ENCODE measurements at places on chromosomes 7 and 10. TPM values are rescaled to one million over a fixed set of nuclear protein-coding genes. Genes with fewer than 3 reads are reported as not detected.

- no peak for DNase-seq
Measured at GRCh38 chr10:78371136-78371535, 337.5 kb downstream of the RPS24 start.

DNA sequence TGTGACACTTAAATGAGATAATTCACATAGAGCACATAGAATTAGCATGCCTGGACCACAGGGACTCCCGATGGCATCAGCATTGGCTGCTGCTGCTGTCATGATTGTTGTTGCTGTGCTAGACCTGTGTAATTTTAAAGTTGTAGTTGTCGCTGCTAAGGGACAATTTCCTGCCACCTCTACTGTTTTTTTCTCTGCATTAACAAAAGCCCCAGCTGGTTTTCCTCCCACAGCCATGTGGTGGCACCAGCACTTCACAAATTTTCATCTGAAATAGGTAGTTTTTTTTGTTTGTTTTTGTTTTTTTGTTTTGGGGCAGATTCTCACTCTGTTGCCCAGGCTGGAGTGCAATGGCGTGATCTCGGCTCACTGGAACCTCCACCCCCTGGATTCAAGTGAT, 25.4 kb upstream of the PRXL2A start:
- DNase-seq, result peak; percentile 66

DNA sequence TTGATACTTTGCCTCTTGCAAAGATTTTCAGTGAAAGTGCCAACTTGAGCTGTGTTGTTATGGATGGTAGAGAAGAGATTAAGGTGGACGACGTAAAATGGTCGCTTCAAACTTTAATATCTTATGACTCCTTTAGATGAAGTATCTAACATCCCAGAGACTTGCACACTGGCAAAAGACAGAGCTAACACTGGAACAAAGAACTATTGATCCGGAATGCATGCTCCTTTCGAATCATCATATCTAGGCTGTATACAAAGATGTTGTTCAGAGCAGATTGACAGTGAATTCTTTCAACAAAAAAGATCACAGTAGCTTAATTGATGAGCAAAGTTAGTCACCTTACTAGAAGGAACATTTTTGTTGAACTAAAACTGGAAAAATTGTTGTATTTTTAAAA, 592.7 kb downstream of the NXPH1 start:
- DNase-seq, result no peak

DNA sequence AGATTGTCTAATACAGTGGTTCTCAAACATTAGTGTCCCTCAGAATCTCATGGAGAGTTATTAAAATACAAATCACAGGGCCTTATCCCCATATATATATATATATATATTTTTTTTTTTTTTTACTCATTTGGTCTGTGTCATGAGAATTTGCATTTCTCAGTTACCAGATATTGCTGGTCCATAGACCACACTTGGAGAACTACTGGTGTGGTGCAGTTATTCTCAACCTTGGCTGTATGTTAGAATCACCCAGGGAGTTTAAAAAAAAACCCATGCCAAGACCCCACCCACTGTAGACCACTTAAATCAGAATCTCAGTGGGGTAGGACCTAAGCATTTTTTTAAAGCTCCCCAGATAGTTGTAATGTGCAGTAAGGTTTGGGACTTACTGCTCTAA, 179.9 kb downstream of the AUTS2 start:
- no peak for DNase-seq

DNA sequence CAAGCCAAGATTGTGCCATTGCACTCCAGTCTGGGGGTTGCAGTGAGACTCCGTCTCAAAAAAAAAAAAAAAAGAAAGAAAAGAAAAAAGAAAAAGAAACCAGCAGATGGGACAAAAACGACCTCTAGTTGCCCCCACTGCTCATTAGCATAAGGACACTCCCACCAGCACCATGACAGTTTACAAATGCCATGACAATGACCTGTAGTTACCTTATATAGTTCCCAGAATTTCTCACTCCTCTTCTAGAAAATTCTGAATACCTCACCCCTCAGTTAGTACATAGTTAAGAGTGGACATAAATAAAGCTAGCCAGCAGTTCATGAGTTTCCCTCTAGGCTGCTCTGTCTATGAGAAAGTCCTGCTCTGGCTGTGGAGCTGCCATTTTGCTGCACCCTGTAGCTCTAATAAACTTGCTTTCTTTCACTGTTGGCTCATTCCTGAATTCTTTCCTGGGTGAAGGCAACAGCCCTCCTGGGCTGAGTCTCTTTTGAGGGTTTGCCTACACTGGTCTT, 276.8 kb upstream of the AKR1E2 start:
- no peak for DNase-seq

The ZNF518A gene
- total RNA-seq, result 19.4 TPM

The CRPPA gene
- 1.4 TPM for total RNA-seq

The CALML3 gene
- 144 TPM for total RNA-seq

GRCh38 chr10:35027567-35027966, 62.6 kb downstream of the CUL2 start:
- DNase-seq, result no peak

The RAB11FIP2 gene
- total RNA-seq, result 17.7 TPM

- no peak for DNase-seq
Measured at GRCh38 chr10:46523119-46523961, 33.1 kb downstream of the GPRIN2 start.

The LDB3 gene
- total RNA-seq, result 0.38 TPM

The ANKRD61 gene
- total RNA-seq, result 0.05 TPM

The FEZF1 gene
- under 0.01 TPM for total RNA-seq

DNA sequence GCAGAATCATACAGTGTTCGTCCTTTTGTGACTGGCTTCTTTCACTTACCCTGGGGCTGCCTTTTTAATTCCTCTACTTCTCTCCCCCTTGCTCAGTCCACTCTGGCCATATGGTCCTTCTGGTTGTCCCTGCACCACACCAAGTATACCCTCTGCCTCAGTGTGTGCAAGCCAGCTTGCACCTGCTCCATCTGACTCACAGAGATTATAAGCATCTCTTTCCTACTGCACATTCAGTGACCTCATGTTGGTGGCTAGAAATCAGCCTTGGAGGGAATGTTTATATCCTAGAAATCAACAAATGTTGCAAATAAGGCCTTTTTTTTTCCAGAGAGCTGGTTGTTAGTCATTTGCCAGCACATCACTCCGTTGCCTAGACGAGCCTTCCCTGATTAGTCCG, 67.5 kb upstream of the C10orf90 start:
- DNase-seq, result no peak

- no peak for DNase-seq
Measured at GRCh38 chr10:62671104-62671503, 133.4 kb upstream of the ADO start.

- DNase-seq, result no peak
Measured at GRCh38 chr7:90618876-90619275, 22.8 kb downstream of the CDK14 start.

- DNase-seq, result no peak
Measured at GRCh38 chr7:126993626-126994213, 259.0 kb downstream of the GRM8 start.

- peak; percentile 45 for DNase-seq
Measured at GRCh38 chr7:29194206-29194593, 375 bp upstream of the CHN2 start.

- DNase-seq, result no peak
Measured at GRCh38 chr10:78186572-78186971, 152.9 kb downstream of the RPS24 start.

GRCh38 chr10:17237149-17237527, 9.1 kb downstream of the VIM start:
- no peak for DNase-seq

The EIF3A gene
- 67.8 TPM for total RNA-seq

GRCh38 chr10:126749015-126749655, 78.6 kb upstream of the C10orf90 start:
- peak; percentile 31 for DNase-seq

GRCh38 chr7:127850195-127850594, 181.0 kb downstream of the LRRC4 start:
- DNase-seq, result no peak

DNA sequence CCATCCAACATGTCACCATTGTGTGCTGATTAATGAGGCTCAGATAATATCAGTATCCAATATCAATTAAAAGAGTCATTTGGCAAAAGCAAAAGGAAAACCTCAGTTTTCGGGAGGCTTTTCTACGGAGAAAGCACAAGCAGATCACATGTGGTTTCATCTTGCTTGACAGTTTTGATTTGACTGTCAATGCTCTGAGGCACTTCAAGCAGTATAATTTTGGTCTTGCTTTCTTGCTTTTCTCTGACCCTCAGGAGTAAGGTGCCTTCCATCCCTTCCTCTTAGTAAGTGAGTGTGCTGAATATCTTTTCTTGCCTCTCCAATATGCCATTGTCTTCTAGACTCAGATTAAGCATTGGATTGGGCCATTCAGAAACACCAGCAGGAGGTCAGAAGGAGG, 115.5 kb upstream of the CALCR start:
- DNase-seq, result no peak

- no peak for DNase-seq
Measured at GRCh38 chr10:108238261-108238660, 1073.8 kb upstream of the SORCS1 start.

GRCh38 chr10:100586959-100587358, 51.2 kb downstream of the HIF1AN start:
- no peak for DNase-seq

DNA sequence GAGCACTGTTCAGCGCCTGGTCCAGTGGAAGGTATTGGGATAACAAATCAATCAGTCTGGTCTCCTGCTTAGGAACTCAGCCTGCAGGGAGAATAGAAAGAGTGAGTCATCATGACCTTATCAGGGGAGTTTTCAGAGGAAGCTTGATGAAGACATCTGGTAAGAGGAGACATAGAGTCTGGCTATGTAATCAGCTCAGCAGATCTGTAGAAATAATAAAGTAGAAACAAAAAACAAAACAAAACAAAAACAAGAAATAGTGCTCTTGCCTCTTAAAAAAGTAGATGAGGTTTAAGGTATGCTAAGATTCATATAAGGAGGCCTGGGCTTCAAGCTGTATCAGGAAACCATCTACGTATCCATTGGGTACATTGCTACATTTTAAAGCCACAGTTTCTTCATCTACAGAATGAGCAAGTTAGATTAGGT, 14.4 kb downstream of the TAS2R41 start:
- no peak for DNase-seq

The IQUB gene
- 0.14 TPM for total RNA-seq

DNA sequence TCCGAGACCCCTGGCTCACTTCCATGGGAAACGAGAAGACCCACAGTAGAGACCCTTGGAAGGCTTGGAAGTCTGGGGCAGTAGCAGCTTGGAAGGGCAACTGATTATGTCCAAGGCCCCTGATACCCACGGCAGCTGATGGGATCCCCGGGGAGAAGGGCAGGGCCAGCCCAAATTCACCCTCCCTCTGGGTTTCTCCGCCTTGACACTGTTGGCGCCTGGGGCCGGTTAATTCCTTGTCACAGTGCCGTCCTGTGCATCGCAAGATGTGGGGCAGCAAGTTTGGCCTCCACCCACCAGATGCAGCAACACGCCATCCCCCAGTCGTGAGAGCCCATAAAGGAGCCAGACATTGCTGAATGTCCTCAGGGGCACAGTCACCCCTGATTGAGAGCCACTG, 89.2 kb downstream of the RGS10 start:
- no peak for DNase-seq

- no peak for DNase-seq
Measured at GRCh38 chr7:113030489-113030888, 56.1 kb downstream of the GPR85 start.

The NME8 gene
- 1.0 TPM for total RNA-seq

- DNase-seq, result no peak
Measured at GRCh38 chr7:102875700-102876295, 37.0 kb upstream of the LRRC17 start.

DNA sequence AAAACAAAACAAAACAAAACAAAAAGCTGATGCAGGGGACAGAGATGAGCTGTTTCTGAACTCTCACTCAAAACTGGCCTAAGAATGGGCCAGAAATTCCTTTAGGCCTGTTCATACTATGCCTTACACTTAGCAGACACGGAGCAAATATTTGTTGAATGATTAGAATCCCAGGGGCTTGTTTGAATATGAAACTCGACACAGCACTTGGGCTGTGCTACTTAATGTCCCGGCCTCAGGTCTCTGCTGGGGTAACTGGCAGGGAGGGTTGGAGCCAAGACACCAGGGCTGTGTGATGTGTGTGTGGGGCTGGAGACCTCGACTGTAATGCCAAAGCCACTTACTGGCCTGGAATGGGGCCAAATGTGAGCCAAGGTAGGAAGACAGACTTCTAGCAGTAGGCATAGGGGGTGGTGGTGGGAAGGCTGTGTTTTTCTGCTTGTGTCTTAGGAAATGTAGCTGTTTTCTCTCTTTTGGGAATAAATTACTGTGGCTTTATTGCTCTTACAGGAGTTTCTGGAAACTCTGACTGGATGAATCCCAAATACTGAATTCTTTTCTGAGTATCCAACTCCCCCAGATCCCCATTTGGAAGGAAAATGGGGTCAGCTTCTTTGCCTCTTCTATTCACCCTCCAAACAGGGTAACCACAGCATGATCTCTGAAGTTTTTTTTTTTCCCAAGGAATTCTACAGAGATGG, 66.7 kb downstream of the EMX2 start:
- DNase-seq, result no peak

DNA sequence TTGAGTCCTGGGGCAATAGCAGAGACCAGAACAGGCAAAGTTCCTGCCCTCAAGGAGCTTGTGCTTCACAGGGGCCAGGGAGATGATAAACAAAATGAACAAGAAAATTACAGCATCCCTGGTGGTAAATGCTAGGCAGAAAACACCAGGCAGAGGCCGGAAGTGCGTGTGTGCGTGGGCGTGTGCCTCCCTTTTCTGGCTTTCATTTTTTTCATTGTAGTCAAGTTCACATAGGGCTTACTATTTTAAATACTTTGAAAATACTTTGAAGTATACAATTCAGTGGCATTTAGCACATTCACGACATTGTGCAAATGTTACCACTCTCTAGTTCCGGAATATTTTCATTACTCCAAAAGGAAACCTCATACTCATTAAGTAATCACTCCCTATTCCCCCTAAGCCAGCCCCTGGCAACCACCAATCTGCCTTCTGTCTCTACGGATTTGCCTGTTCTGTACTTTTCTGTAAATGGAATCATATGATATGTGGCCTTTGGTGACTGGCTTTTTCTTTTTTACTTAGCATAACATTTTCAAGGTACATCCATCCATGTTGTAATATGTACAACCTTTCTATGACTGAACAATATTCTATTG, 88.1 kb upstream of the PDCD4 start:
- DNase-seq, result peak; percentile 55

The TRIM4 gene
- 21.6 TPM for total RNA-seq

The CALU gene
- 44.4 TPM for total RNA-seq

- DNase-seq, result no peak
Measured at GRCh38 chr10:14880229-14880628, 1.6 kb downstream of the SUV39H2 start.

GRCh38 chr10:60170250-60170649, 219.4 kb downstream of the ANK3 start:
- no peak for DNase-seq

DNA sequence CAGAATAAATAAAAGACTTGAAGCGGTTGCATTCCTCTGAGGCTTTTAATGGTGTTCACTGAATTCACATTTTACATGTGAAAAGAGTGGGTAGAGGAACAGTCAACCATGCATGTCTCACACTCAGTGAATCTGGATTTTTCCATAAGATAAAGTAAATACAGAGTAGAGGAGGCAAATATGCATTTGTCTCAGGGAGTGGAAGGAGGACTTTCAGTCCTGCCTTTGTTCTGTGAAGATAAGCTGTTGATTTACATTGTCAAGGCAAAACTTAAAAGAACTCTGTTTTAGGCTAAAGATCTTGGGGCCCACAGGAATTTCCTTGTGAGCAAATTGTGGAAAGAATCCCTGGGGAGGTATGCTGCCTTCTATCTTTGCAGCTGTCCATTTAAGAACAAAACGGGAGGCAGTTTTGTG, 825.3 kb upstream of the MBL2 start:
- DNase-seq, result no peak

The IGF2BP3 gene
- total RNA-seq, result 16.5 TPM

The HIBADH gene
- 25.0 TPM for total RNA-seq

The PAX4 gene
- total RNA-seq, result not detected
